Umbilical cord (tissue), 2 donors: ENCODE measurements at places on chromosomes 3 and 15. TPM values are rescaled to one million over a fixed set of nuclear protein-coding genes. Genes with fewer than 3 reads are reported as not detected.

Gene MRPL47
- 25.5 TPM for total RNA-seq

Gene PPP1R14D
- total RNA-seq: 1.7 TPM

- no peak for DNase-seq
Observed at GRCh38 chr3:52029053-52029452, 27.3 kb downstream of the DUSP7 start.

DNA sequence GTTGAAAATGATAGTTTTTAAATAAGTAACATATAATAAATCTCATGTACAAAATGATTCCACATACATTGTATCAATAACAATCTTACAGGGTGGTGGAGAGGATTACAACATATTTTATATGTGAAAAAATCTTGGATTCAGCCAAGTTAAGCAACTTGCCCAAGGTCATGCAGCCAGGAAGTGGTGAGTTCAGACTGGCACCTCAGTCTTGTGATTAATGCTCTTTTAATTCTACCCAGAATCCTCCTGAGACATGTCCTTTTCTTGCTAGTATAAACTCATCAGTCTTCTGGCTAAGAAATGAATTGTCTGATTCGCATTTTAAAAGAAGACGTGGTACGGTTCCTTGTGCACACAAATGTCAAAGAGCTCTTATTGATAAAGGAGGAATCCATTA, 4.5 kb upstream of the MYRIP start:
- DNase-seq: no peak

Gene GRK7
- 4.8 TPM for total RNA-seq

DNA sequence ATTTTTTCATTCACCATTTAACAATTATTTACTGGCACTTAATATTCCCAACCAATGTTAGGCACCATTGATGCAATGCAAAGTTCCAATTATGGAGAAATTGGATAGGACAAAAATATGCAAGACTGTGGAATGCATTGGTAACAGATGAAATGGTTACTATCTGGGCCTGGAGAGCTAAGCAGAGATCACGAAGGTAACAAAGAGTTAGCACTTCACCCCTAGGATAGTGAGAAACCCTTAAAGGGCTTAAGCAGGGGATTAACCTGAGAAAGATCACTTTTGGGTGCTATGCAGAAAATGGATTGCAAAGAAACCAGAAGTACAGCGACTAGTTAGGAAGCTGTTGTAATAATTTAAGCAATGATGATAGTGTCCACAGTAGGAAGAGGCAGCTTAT, 129.6 kb upstream of the GPR149 start:
- DNase-seq: no peak

Gene IL17RB
- 2.9 TPM for total RNA-seq

DNA sequence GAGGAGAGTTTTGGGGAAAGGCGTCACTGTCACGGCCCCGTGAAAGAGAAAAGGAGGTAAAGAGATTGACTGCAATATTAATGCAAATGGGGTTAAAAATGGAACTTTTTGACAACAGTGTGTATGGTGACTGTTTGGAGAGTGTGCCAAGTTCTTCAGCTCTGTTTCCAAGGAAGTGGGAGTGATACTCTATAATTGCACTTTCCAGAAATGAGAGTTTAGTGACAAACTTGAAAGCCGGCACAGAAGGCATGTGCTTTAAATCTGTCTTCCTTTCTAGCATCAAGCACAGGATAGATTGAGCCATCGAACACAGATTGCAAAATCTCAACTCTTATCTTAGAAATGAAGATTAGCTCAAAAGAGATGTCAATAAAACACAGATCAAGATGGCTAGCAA, 51.9 kb upstream of the SNRPA1 start:
- peak; percentile 26 for DNase-seq

DNA sequence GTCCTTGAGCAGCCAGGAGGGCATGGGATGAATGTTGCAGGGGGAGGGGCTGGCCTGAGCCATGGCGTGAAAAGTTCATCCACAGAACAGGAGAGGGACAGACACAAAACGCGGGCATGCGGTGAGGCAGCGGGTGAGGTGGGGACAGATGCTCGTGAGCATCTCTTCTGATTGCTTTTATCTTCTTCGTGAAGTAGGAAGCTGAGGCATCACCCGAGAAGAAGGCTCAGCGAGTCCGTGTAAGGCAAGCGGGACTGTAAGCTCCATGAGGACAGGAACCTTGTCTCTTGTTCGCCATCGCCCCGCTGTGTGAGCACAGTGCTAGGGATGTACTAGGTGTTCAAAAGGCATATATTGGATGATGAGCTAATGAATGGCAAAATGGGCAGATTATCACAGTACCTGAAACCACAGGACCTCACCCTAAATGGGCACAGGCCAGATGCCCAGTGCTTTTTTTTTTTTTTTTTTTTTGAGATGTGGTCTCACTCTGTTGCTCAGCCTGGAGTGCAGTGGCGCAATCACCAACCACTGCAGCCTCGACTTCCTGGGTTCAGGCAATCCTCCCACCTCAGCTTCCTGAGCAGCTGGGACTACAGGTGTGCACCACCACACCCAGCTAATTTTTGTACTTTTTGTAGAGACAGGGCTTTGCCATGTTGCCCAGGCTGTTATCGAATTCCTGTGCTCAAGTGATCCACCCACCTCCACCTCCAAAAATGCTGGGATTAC, 46.8 kb downstream of the CPN2 start:
- DNase-seq: no peak

GRCh38 chr3:57019057-57019456, 41.4 kb upstream of the SPATA12 start:
- DNase-seq: no peak

- no peak for DNase-seq
Observed at GRCh38 chr3:189838291-189838690, 207.1 kb downstream of the TP63 start.

Gene FBXW12
- 6.0 TPM for total RNA-seq

GRCh38 chr15:99141943-99142342, 37.1 kb downstream of the SYNM start:
- DNase-seq: no peak

DNA sequence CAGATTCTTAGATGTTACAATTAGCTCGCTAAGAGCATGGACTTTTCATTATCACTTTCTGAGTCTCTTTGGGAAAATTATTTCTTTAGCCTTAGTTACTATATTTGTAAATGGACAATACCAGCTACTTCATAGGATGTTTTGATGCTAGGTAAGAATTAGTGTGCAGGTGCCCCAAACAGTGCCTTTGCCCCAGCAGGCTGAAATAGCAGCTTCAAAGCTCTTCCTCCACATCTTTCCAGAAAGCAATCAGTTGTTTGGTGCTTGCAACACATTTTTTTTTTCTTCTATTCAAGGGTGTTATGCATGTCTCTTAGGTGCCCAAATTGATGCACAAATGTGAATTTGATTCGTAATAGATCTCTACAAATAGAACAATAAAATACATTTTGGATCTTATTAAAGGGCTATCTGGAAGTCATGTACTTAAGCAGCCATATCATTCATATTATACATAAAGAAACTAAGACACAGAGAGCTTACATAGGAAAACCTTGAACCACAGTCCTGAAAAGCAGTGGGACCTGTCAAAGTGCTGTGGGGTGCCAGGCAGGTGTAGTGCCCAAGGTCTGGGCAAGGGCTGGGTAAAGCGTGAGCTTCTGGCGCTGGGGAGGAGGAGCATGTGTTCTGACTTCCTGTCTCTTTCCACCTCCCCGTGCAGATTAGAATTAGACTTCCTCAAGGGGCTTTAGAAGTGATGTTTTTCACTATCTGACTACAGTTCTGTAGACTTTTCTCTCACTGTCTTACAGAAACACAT, 62.9 kb downstream of the FNDC3B start:
- DNase-seq: no peak

DNA sequence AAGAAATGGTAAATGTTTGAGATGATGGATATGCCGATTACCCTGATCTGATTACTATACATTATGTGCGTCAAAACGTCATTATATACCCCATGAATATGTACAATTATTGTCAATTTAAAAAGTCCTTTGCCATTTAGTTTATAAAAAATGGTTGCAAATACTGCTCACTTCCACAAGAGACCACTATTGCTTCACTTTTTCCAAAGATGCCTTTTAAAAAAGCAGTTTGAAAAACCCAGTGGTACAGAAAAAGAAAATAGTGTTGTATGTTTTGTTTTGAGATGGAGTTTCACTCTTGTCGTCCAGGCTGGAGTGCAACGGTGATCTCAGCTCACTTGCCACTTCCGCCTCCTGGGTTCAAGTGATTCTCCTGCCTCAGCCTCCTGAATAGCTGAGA, 39.3 kb downstream of the EDEM1 start:
- DNase-seq: peak; percentile 57

- DNase-seq: peak; percentile 81
Observed at GRCh38 chr15:99703603-99704443, 29.4 kb downstream of the LYSMD4 start.

Gene HTR3E
- 0.72 TPM for total RNA-seq

Gene PRRT3
- 0.24 TPM for total RNA-seq

Gene GMPPB
- 20.9 TPM for total RNA-seq

DNA sequence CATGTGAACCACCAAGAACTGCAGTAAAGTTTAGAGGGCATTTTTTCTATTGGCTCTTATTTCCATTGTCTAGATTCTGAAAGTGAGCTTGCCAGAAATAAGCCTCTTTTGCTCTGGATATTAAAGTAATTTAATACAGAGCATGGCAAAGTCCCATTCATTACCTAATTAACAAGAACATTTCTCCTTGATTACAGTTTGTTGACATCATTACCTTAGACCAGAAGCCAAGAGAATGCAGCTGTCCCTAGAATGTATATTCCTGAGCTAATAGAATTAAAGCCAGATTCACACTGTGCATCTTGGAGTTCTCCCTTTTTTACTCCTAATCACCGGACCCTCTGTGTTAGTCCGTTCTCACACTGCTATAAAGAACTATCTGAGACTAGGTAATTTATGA, 46.4 kb upstream of the TM4SF4 start:
- no peak for DNase-seq

DNA sequence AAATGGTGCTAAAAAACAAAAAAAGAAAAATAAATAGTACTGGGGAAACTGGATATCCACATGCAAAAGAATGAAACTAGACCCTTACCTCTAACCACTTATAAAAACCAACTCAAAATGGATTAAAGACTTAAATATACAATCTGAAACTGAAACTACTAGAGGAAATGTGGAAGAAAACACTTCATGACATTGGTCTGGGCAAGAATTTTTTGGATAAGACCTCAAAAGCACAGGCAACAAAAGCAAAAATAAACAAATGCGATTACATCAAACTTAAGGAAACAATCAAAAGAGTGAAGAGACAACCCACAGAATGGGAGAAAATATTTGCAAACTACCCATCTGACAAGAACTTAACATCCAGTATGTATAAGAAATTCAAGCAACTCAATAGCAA, 6.4 kb downstream of the IFT57 start:
- no peak for DNase-seq

Gene DNAJA4
- 30.1 TPM for total RNA-seq

Gene CPNE9
- total RNA-seq: not detected

DNA sequence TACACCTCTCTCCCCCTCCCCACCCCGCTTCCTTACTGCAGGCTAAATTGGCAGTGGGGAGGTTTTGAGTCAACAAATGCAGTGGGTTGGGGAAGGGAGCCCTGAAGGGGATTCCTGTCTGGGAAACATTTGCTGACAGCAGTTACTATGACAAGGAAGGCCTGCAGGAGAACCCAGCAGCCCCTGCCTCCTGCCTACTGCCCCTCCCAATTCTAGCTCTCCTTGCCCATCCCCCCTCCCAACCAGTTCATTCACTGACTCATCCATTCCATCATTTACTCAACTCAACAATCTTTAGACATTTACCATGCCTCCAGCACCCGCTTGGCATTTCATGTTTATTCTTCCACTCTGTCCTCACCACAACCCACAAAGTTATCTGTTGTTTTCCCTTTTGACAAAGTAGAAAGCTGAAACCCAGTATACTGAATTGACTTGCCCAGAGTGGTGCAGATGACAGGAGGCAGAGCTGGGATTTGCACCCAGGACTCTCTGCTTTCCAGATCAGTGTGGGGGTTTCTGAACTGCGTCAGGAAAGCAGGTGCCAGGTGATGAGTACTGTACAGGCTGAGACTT, 75.0 kb downstream of the MAGEF1 start:
- peak; percentile 89 for DNase-seq

Gene TERC
- 274 TPM for total RNA-seq

Gene GP9
- total RNA-seq: 3.6 TPM
